A549 treated with CORT108297 at 1 μM for 4 hours (cell line): ENCODE measurements at places on chromosomes 1 and 21. TPM values are rescaled to one million over a fixed set of nuclear protein-coding genes. Genes with fewer than 3 reads are reported as not detected.

CD1C gene
- total RNA-seq, result not detected in 5 replicates

SYT14 gene
- 0.02 to 0.06 TPM (median 0.06 TPM) in 5 replicates for total RNA-seq

S100A14 gene
- 0.30 to 0.71 TPM (median 0.40 TPM) in 5 replicates for total RNA-seq

MYCBP gene
- total RNA-seq, result 17.8 to 23.2 TPM (median 20.7 TPM) in 5 replicates

ELF3 gene
- 183 to 288 TPM (median 257 TPM) in 5 replicates for total RNA-seq

TRIM17 gene
- not detected in 5 replicates for total RNA-seq

KIF14 gene
- 7.8 to 12.7 TPM (median 10.9 TPM) in 5 replicates for total RNA-seq

RHBDL2 gene
- total RNA-seq, result 2.5 to 2.7 TPM (median 2.5 TPM) in 5 replicates

VTCN1 gene
- 0.05 to 0.10 TPM (median 0.07 TPM) in 4 of 5 replicates, not detected in the other for total RNA-seq

SFPQ gene
- total RNA-seq, result 181 to 331 TPM (median 193 TPM) in 5 replicates

WARS2 gene
- 4.8 to 6.1 TPM (median 5.8 TPM) in 5 replicates for total RNA-seq

CD1D gene
- 0.06 to 0.10 TPM in 2 of 5 replicates, not detected in the others for total RNA-seq

FMOD gene
- total RNA-seq, result 0.03 to 0.05 TPM in 2 of 5 replicates, not detected in the others

PLA2G4A gene
- 8.5 to 12.0 TPM (median 9.7 TPM) in 5 replicates for total RNA-seq

OLFM3 gene
- not detected in 5 replicates for total RNA-seq

LINGO4 gene
- total RNA-seq, result not detected in 5 replicates

DLGAP3 gene
- 0.24 to 0.42 TPM (median 0.35 TPM) in 5 replicates for total RNA-seq
